NCI-H187 (cell line): ENCODE measurements at places on chromosomes 6 and 20.
A peak's percentile ranks its signal among the peaks of the same experiment; 100 is the strongest.

DNA sequence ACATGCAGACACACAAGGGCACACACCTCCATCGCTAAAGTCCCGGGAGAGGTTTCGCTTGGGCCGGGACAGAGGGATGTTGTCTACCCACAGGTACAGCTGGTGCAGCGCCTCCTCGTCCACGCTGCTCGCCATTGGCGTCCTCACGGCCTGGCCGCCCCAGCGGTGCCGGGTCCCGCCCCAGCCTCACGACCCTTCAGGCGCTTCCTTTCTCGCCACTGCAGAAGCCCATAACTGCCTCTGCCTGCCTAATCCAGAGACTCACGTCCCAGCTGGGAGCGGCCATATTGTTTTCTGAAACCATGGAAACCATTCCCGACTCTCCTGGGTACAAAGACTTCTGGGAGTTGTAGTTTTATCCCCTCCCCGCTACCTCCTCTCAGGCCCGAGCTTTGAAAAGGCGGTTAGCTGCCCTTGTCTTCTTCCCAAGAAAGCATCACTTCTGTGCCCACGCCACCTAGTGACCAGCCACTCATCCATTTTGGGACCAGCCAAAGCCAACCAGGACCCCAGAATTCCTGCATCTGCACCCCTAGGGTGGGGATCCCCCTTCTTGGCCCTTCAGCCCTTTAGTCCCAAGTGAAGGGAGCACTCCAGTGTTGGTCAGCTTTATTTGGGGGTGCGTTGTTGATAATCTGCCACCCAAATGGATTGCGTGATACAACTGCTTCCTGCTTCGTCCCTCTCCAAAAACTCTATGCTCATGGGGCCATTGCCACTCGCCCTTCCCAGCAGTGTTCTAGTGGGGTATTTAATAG lies at the start of gene SPEF1:
Gene SPEF1 (minus strand): TSS at position 296 of the 758 bp plus-strand sequence. CDS start 161 bp downstream, at position 135.
- DNase-seq: peak; percentile 90

DNA sequence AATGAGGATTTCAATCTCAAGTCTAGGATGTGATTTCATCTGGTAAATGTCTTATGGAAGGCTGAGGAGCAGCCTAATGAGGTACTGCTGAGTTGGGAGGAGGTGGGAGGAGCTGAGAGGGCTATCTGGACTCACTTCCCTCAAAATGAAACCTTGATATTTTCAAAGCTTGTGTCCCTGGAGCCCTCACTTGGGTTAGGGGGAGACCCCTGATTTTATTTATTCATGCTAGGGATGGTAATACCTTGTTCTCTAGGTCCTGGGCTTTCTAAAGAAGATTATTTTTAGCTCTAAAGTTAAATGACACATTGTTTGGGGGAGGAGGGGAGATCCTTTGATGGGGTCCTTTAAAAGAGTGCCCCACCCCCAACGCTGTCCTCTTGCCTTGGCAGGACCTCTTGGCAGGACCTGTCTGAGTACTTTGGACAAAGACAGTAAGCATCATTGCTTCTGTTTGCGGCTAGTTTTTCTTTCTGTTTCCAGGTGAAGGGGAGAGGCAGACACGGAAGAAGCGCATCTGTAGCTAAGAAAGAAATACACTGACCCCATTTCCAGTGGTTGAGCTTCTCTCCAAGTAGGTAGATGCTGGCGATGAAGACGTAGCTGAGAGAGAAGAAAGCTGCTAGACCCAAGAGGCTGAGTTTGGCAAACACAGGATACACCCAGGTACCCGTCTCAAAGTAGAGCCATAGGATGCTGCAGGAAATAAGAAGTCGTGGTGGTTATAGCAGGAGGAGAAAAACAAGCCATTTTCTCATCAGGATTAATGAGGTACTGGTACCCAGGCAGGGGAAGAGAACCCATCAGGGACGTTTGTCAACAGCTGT lies 55.6 kb downstream of the ADTRP start:
- DNase-seq: no peak

- DNase-seq: no peak
These were observed 180.2 kb downstream of the TFAP2B start for GRCh38 chr6:50998905-50999304.

DNA sequence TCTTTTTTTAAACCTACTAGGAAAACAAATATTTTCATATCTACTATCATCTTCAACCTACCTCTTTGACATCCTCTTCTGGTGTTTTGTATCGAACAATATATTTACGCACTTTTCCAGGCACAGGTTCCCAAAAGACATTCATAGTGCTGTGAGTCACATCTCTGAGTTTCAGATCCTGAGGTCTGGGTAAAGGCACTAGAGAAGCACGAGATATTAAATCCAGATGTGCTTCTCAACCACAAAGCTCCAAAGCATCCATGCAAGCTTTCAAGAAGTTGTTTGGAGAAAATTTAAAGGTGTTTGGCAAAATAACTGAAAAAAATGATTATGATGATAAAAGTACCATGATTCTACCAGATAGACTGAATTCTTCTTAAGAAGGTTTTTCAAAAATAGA lies 62.7 kb downstream of the COL12A1 start:
- no peak for DNase-seq

GRCh38 chr6:105207524-105208269 lies 27.9 kb upstream of the POPDC3 start:
- DNase-seq: no peak

DNA sequence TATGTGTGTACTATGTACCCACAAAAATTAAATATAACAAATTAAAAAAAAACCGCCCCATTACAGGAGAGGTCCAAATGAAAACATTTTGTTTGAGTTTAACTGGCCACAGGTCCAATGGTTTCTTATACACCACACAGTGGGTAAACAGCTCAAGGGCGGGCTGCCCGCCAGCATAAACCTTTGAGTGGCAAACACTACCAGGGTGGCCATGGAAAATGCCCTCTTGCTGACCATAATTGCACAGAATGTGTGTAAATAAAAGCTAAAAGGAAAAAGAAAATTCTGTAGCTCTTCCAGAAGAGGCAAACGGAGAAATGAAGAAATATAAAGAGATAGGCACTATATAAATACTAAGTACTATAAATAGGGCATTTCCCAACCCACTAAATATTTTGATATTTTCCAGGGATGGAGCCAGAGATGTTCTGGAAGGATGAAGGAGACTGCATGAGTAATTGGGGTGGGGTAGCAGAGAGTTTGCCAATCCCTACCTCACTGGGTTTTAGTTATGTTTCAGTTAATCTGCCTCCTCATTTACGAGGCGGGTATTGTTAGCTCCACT lies 1.1 kb upstream of the CDC5L start:
- DNase-seq: no peak

DNA sequence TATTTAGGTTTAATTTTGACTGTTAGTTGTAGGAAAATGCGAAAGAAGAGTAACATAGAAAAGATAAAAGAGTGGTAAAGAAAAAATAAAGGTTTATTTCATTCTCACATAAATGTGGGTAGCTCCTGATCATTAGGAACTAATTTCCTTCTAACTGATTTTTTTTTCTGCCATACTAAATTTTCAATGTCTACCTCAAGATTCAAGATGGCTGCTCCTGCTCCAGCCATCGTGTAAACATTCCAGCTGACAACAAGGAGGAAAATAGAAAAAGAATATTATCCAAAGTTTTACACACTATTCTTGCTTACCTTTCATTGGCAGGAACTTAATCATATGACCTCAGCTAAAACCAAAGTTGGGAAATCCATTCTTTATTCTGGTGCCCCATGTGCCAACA lies 488.2 kb downstream of the LMBRD1 start:
- no peak for DNase-seq

- DNase-seq: no peak
These were observed 46.3 kb downstream of the BTBD9 start for GRCh38 chr6:38593409-38593808.

DNA sequence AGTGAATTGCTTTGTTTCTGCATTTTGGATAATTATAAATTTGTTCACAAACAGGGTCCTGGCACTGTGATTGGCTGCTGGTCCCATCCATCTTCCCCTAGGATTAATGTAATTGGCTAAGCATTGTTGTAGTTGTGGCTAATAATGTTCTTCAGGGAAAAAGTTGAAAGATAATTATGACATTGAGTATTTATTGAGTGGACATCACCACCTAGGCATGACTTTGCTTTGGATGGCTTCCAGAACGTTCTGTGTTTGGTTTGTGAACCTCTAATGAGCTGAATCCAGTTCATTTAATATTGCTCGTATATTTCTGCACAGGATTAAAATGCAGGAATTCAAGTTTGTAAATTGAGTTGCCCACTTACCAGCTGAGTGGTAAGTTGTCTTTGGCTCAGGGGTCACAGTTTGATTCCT lies 55.1 kb downstream of the ARID1B start:
- peak; percentile 23 for DNase-seq

DNA sequence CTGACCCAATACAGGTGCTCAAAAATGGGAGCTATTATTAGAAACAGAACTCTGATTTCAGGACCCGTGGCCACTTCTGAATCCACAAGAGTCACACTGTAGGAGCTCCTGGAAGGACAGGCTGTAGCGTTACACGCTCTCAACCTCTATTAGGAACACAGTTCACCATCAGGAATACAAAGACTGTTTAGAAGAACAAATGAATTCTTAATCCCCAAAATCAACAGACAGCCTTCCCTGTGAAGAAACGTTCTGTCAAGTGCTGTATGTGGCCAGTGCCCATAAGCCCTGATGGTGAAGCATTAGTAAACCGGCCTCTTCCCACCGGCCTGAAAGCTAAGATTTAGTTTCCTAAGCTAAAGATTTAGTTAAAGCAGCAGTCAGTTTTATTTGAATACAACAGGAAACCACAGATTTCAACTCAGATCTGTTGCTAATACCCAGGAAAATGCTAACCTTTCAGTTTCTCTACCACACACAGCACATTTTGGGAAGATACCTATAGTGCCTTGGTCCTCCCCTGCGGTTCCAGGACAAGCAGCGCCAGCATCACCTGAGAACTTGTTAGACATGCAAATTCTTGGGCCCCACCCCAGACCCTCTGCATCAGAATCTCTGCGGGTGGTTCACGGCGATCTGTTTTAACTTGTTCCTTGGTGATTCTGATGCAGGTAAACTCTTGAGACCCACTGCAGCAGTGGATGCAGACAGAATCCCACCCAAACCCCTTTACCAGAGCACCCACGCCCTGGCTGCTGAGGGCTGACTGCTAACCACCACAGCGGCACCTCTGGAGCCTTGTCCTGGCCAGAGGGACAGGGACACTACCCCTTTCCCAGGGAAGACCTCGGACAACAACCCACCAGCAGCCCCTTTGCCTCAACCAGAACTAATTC lies 33.4 kb downstream of the MTRES1 start:
- no peak for DNase-seq

DNA sequence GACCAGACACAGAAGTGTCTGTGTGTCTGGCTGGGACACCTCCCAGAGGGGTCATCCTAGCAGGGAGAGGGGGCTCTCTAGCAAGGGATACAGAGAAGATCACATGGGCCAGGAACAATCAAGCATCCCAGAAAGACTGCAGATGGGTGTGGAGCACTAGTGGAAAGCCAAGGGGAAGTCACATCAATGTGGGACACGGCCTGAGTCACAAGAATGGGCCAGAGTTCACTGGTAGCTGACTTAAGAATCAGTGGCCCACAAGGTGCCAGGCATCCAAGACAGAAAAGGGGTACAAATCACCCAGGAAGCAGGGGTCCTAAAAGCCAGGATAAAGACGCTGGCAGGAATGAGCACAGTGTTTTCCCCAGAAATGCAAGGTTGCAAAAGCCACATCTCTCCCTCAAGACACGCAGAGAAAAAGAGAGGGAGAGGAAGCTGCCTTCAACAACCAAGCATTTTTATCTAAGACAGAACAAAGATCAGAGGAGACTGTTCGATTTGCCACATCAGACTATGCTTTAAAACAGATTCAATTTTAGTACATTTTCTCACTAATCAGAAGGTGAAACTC lies 113.6 kb upstream of the DST start:
- no peak for DNase-seq

GRCh38 chr6:14399635-14400034 lies 282.1 kb downstream of the CD83 start:
- no peak for DNase-seq

GRCh38 chr6:41717392-41717736 lies 18.0 kb downstream of the TFEB start:
- DNase-seq: no peak

DNA sequence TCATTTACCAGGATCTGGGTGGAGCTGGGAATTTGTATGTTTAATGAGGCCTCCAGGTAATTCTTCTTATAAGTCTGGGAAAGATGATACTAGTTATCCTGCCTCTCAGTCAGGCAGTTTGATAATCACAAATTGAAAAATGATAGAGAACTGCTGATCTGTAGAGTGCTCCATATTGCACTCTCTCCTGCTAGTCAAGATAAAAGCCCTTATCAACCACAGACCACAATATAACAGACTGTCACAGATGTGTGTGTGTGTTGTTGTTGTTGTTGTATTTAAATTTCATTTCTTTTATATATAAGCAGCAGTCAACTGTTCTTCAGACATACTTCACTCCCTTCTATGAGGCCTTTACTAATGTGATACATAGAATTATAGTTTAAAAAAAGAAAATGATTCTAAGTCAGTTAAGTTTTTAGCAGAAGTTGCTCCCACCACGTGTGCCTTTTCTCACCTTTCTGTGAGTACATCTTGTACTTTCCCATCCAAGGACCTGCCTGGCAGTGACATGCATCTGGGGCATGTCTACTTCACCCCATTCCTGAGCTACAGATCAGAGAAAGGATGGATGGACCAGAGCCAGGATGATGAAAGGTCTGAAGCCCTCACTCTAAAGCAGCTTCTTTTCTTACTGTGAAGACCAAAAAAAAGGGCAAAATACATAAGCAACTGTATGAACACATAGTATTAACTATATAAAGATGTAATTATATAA lies 29.8 kb downstream of the TENT5A start:
- DNase-seq: no peak

- no peak for DNase-seq
These were observed 467.5 kb downstream of the PRKN start for GRCh38 chr6:162260027-162260426.

- DNase-seq: no peak
These were observed 17.3 kb upstream of the NT5E start for GRCh38 chr6:85432554-85432953.

DNA sequence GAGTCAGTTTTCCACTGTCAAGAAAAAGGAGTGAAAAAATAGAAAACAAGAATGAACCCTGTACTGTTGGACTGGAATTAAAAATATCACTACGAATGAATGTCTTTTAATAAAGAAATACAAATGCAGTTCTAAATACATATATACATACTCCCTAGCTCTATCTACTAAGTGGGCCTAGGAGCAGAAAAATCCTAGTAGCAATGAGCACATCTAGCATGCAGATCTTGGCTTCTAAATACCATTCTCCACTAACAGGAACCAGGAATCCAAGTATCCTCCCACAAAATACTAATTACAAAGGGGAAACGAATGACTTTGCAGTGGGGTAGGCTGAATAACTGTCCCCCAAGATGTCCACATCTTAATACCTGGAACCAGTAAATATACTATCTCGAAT lies 25.4 kb downstream of the SEC63 start:
- DNase-seq: no peak

DNA sequence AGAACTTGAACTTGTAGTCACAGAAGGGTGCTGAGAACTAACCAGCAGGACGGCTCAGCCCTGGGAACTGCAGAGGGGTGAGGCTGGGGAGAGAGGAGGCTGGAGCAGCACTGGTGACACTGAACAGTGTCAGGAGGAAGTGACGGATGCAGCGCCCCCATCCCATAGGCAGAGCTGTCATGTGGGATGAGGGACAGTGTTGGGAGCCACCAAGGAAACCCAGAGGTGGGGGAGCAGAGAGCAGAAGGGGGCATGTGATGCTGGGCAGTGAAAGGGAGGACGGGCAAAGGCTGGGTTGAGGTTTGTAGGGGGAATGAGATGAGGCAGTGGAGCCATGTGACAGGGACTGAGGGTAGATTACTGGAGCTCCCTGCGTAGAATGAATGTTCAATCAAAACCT lies 2.1 kb downstream of the HLA-DPB1 start:
- DNase-seq: no peak
